ENCODE measurements at places on chromosomes 13 and 19.
A peak's percentile ranks its signal among the peaks of the same experiment; 100 is the strongest.

DNA sequence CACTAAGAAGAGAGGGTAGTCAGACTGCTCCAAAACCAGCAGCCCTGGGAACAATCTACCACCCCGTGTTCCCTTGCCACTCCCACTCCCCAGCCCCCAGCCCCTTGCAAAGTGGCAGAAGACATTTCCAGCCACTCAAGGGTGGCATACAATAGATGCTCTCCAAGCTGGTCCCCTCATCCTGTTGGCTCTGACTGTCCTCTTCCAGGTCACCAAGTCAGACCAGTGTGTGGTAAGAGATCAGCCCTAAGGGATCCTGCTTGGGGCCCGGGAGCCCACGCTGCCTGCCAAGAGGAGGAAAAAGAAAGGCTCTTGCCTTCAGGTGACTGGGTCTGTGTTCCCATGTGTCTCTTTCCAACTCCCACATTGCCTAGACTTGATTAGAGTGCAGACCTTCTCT is 25.0 kb downstream of the SERP2 start:
- no peak for DNase-seq

DNA sequence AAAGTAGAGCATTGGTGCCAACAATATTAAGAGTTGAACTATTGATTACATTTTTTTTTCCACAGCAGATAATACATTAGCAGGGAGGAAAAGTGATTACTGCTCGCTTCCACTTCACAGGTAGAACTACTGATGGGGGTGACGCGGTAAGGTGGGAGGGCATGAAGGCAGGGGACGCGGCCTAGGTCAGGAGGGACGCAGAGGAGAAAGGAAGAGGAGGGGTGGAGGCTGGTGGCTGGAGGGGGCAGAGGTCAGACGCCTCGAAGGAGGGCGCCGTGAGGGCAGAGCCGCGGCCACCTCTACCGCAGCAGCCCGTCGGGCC is 287 bp upstream of the B3GLCT start:
- no peak for DNase-seq

DNA sequence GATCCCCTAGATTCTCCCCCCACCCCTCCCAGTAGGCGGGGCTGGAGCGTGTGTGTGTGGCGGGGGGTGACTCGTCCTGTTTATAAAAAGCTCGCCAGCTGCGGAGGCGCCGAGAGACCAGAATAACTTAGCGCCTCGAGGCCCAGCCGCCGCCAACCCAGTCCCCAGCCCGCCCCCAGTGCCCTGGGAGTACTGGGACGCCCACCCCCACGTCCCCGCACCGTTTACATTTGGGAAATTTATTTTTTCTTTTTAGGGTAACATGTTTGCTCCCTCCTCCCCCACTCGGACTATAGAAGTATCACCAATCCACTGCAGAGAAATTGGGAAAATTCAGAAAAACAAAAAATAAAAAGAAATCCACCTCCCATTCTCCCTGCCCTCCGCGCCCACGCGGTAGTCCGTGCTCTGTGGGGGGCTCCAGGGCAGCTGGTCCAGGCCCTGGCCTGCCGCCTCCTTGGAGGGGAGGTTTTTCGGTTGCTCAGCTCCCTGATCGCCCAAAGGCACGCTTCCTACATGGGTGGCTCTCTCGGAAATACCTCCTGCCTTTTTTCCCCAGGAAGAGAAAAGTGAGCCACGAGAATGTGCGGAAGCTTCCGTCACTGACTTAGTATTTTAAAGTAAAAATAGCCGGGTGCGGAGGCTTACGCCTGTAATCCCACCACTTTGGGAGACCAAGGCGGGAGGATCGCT is 1.5 kb upstream of the RAB3A start:
- DNase-seq = peak; percentile 84

DNA sequence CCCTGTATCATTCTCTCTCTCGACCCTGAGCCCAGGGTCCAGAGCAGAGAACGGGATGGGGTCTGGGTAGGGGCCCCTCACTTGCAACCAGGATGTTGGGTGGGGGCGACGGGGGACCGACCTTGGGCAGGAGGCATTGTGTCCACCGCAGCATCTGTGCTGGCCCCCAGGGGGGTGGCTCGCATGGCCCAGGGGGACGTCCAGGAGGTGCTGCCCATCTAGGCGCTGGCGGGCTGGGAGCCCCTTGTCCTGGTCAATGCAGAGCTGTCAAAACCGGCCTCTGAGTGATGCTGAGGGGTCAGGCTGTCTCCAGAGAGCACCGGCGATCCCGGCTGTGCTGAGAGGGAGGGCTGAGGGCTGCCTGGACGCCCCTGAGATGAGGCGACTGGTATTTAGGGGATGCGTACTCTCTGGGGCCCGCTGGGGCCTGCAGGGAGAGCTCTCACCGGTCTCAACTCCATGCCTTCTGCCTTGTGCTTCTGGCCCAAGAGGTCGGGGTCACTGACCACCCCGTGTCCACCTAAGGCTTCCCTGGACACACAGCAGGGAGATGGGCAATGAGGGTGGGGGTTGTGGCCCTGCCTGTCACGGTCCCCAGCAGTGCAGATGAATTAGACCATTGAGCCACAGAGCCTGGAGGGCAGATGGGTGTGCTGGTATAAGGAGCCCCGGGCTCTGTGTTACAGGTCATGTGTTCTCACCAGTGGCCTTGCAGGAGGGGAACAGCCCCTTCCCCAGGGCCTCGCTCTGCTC is 8.6 kb downstream of the RPS9 start:
- no peak for DNase-seq

GRCh38 chr13:36395280-36395679 is 37.0 kb upstream of the CCNA1 start:
- no peak for DNase-seq

DNA sequence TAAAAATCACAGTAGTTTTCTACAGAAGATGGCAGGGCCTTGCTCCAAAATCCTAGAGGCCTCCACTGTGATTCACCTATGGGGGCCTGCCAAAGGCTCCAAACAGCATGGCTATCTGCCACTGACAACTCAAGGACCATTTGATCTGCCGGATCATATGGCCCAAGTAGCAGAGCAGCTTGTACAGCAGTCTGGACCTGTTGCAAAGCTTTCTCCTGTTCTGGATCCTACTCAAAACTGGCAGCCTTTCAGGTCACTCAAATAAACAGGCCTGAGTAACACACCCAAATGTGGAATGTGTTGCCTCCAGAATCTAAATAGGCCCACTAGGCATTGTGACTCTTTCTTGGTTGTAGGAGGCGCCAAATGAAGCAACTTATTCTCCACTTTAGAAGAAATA is 1049.3 kb downstream of the PCDH9 start:
- no peak for DNase-seq
